ENCODE measurements at places on chromosomes 2 and 18. TPM values are rescaled to one million over a fixed set of nuclear protein-coding genes. Genes with fewer than 3 reads are reported as not detected.

DLX1 gene
- 0.22 TPM for total RNA-seq

KCNE4 gene
- total RNA-seq: not detected

TFCP2L1 gene
- 12.3 TPM for total RNA-seq

ECEL1 gene
- total RNA-seq: not detected

RESP18 gene
- total RNA-seq: not detected

FHOD3 gene
- total RNA-seq: 28.4 TPM

SNORC gene
- total RNA-seq: 1.2 TPM

HOXD11 gene
- 17.5 TPM for total RNA-seq

ZNF407 gene
- 4.9 TPM for total RNA-seq

CD8A gene
- total RNA-seq: not detected

Measured in epithelial cell of proximal tubule (primary cell).